ENCODE measurements at places on chromosomes 5 and 9.

- H3K27me3 ChIP-seq = no peaks in the 10 kb centered on the region
- peaks cover 41% of the 10 kb centered on the region for H3K36me3 ChIP-seq
- peaks cover 17% of the 10 kb centered on the region for H3K4me1 ChIP-seq
- DNase-seq = no peak
- no peak overlapping the region for H3K4me3 ChIP-seq
Measured at GRCh38 chr5:112165897-112166737, 253.0 kb downstream of the EPB41L4A start.

DNA sequence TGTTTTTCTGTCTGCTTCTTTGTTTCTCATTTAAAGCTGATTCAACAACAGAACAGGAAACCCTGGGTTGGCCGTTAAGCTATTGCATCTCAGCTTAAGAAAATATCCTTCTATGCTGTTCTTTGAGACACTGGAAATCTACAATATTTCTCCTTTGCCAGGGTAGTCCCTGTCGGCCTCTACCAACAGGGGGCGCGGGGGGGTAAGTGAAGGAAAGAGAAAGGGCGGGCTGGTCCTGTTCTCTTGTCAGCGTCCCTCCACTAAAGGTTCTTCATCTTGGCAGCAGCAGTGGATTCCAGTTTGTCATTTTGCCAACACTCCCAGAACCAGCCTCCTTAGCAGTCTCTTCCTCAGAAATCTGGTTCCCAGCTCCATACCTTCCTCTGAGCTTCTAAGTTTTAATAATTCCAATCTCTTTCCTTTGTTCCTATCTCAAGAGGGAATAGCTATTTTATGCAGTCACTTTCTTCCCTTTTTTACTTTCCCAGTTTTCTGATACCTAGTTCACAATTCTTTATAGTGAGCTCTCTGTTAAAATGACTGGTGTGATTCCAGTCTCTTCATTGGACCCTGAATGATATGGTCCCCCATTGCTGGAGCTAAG is 222.3 kb downstream of the GLIS3 start:
- no peaks in the 10 kb centered on the region for H3K27me3 ChIP-seq
- H3K4me3 ChIP-seq = no peak overlapping the region
- no peaks in the 10 kb centered on the region for H3K4me1 ChIP-seq
- H3K36me3 ChIP-seq = no peaks in the 10 kb centered on the region

DNA sequence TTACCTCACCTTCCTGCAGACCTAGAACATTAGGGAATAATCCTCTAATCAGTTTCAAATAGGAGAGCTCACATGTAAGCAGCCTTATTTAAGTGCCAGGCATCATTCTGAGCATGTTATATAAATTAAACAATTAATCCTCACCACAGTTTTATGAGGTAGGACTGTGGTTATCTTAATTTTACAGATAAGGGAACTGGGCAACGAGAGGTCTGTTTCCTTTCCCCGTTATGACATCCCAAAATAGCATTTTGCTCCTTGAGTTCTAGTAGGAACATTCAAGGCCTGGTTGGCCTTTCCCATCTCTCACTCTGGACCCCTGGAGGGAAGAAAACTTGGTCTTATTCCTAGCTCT is 19.1 kb upstream of the IFNB1 start:
- DNase-seq = no peak
- H3K27ac ChIP-seq = peak overlapping the region; percentile 52
- no peaks in the 10 kb centered on the region for H3K27me3 ChIP-seq
- peak overlapping the region; percentile 66 for H3K4me3 ChIP-seq

DNA sequence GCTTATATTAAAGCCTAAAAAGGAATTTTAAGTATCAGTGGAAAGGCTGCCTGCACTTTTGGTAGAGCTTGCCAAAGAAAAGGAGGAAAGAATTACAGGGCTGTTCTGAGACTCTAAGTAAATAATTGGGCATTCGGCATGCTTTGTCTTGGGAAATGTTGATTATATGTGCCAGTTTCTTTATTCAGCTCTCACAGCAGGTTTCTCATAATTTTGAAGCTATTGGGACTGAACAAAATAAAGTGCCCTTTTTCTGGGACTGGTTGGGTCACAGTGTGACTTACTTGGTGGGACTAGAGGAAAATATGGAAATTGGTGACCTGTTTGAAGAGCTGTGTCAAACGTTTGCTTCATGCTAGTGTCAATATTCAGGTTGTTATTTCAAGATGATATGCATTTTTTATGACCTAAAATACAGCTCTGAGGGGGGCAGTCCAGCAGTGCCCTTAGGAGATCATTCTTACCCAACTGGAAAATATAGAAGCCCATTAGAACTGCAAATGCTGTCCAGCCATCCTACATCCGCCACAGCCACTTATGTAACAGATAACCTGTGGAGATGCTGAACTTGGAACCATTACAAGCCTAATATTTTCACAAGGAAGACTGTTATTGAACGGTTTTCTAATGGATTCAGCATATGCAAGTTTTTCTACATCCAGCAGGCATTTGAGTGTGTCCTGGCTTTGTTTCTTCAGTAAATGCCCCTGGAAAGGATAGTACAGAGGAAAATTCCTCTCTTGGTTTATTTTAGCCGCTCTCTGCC is 122.4 kb downstream of the SNCAIP start:
- no peak overlapping the region for H3K4me3 ChIP-seq
- no peak for DNase-seq
- no peaks in the 10 kb centered on the region for H3K27me3 ChIP-seq
- no peaks in the 10 kb centered on the region for H3K4me1 ChIP-seq

All from CD4-positive, CD25-positive, alpha-beta regulatory T cell (primary cell).